ENCODE measurements at places on chromosomes 7 and 10.

- DNase-seq: peak; percentile 66
These were observed at the start of gene CDK13 for GRCh38 chr7:39949971-39950472. CDK13 (plus strand) TSS chr7:39950256; CDS start chr7:39950642, 386 bp downstream.

DNA sequence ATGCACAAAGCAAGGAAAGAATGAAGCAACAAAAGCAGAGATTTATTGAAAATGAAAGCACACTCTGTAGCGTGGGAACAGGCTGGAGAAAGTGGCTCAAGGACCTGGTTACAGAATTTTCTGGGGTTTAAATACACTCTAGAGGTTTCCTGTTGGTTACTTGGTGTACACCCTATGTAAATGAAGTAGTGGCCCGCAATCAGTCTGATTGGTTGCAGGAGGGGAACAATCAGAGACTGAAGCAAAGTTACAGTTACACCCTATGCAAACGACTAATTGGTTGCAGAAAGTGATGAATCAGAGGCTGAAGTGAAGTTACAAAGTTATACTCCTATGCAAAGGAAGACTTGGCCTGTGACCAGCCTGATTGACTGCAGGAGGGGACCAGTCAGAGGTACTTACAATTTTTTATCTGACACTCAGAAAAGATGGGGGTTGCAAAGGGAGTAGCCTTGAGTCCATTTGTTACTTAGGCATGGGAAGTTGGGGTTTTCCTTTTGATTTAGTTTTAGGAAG is 3.6 kb upstream of the MTPN start:
- peak; percentile 15 for DNase-seq

DNA sequence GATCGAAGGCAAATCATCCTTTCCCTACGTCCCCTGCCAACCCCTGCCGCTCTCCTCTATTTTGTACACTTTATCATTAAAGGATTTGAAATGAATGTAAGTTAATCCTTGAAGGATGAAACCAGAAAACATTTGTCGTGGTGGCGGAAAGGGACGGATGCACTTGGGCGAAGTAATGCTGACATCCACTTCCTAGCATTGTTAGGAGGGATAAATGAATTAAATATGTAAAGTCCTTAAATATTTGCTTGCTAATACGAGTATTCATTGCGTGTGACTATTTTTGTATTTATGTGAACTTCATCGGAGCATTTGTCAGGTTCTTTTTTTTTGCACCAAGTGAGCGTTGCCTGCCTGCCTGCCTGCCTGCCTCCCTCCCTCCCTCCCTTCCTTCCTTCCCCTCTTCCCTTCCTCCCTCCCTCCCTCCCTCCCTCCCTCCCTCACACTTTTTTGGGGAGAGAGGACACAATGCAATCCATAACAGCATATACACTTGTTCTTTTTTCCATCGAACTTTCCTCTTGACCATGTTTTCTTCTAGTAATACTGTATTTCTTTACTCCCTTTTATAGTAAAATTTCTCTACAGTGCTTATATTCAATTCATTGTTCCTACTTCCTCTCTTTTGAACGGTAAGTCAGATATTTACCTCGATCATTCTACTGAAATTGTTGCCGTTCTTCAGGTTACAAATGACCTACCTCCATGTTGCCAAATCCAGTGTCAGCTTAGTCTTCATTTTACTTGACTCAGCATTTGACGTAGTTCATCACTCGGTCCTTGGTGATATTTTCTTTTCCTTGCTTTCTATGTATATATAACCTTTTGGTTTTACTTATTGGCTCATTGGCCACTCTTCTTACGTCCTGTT is 831 bp downstream of the CCDC7 start:
- DNase-seq: no peak

DNA sequence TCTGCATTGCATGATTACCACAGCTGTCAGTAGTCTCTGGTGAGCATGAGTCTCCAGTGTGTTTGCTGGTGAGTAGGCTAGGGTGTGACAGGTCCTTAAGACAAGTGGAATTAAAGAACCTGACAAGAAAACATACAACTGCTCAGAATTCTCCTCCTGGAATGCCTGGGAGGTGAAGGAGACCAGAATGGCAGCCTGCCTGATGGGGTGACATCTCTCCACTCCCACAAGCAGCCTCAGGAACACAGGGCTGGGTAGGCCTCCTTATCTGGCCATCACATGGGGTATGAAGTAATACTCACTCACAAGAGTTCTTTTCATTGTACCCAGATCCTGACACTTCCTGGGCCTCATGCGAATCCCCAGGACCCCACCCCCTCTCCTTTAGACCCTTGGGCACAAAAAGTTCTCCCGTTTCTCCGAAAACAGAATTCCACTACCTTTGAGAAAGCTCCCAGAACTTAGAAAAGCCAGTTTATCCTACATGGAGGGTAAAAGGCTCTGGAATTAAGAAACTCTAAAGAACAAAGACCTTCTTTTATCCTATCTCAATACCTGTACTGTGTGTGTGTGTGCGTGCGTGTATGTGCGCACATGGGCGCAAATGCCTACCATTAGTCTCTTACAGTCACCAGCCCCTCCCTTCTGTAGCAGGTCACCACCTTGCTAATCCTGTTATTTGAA is 33.4 kb upstream of the C1GALT1 start:
- DNase-seq: no peak

DNA sequence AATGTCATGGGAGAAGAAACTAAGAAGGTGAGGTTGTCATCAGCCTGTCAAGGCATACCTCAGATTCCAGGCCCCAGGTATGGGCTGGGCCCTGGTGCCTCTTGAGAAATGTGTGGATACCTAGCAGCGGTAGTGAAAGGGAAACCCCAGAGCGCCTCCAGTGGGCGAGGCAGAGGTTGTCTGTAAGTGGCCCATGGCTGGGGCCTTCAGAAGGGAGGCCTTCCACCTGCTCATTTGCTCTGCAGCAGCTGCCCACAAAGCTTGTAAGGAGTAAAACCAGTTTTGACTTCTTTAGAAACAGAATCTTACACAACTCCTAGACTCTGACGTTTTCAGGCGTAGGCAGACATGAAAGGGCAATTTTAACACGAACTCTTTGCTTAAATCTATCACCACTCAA is 509.9 kb downstream of the PARD3 start:
- DNase-seq: no peak

Measured in stimulated activated CD4-positive, alpha-beta T cell treated with anti-CD3 and anti-CD28 coated beads, TNF-alpha, amount 100 ng/mL, for 24 hours (primary cell).